Caco-2 (cell line): ENCODE measurements at places on chromosomes 13 and 19.

DNA sequence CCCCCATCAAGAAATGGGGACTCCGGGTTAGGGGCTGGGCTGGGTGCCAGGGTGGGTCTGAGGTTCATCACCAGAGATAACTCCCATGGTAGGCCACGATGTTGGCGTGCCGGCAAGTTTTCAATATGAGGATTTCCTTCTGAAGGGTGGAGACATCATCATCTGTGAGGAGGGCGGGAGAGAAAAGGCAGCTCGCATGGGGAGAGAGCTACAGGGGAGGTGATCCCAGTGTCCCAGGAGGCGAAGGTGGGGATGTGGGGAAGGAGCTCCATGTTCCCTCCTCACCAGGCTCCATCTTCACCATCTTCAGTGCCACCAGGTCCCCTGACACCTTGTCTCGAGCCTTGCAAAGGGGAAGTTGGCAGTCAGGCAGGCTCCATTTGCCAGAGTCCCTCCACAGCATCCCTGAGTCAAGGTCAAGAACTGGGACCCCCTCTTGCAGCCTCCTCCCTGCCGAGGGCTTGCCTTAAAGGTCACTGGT lies 430 bp downstream of the MAP4K1 start:
- no peak for DNase-seq

DNA sequence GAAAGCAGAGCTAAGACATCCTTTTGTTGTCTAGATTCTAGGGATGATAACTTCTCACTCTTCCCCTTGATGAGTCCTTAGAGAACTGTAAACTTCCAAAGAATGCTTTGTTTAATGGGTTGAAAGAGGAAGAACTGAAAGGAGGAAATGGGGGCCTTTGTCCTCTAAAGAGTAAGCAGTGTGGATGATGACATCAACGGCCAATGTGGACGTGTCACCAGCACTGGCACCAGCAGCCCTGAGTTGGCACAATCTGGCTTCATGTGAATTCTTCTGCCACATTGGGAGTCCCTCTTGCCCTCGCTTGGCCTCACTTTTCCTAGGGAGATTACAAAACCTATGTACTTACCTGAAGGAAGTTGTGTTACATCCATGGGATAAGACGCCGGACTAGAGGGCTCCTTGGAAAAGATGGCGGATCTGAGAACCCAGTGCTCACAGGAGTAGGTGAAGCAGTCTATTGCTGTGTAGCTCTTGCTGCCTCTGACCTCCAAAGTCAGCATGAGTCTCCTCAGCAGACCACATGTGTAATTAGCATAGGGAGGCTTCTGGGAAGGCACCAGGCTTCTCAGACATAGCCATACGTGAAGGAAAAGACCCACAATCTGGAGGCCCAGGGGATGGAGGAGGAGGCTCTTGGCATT lies 62.8 kb downstream of the RGCC start:
- no peak for DNase-seq

DNA sequence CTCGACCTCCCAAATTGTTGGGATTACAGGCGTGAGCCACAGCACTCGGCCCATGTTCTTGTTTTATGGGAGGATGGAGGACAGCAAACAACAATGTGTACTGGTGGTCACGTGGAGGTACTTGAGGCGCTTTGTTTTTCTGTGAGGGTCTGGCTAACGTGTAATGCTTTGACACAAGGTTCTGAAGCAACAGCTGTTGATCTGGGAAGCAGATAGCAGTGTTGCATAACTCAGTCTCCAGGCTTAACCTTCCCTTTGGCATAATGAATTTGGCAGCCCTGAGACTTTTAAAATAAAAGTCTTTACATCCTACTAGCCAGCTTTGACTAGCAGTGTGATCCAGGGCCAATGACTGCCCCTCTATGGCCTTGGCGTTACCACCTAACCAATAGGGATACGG lies 6.9 kb upstream of the ZNF580 start:
- DNase-seq: no peak

- DNase-seq: no peak
These were observed 8.8 kb upstream of the TNFSF9 start for GRCh38 chr19:6521718-6522646.

GRCh38 chr13:48873081-48873480 lies 102.6 kb upstream of the FNDC3A start:
- DNase-seq: no peak

DNA sequence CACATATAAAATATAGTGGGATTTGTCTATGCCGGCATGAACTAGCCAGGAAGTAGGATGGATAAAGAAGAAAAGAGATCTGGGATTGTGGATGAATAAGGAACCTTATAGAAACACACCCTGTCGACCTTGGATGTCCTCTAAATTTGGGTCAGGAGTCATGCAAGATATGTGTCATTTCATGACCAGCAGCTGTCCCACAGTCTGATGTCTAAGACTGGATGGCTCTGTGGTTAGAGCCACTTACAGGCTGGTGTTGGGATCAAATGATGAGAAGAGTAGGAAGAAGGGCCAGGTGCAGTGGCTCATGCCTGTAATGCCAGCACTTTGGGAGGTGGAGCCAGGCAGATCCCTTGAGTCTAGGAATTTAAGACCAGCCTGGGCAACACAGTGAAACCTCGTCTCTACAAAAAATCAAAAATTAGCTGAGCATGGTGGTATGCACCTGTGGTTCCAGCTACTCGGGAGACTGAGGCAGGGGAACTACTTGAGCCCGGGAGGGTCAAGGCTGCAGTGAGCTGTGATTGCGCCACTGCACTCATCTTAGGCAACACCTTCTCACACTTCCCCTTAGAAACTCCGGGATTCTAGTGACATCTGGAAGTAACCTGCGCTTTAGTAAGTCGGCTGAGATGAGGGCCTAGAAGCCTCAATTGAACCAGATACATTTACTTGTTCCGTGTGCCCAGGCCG lies 30.8 kb downstream of the TMED1 start:
- no peak for DNase-seq

GRCh38 chr13:42970824-42971690 lies 21.0 kb downstream of the EPSTI1 start:
- peak; percentile 70 for DNase-seq

DNA sequence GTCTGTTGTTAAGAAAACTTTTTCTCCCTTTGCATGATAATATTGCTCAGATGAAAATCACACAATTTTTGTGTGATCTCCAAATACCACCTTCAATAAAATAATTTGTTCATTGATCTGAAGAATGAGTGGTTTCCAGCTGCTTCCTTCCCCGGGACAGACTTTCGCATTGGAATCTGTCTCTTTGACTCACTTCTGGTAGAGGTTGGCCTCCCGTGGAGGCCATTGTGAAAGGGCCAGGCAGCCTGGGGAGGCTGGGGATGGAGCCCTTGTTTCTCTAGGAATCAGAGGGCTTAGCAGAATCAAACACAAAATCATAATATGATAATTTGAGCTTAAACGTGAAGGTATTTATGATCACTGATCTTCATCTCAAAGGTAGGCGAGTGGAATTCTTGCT lies 135.0 kb upstream of the ZNF536 start:
- no peak for DNase-seq

DNA sequence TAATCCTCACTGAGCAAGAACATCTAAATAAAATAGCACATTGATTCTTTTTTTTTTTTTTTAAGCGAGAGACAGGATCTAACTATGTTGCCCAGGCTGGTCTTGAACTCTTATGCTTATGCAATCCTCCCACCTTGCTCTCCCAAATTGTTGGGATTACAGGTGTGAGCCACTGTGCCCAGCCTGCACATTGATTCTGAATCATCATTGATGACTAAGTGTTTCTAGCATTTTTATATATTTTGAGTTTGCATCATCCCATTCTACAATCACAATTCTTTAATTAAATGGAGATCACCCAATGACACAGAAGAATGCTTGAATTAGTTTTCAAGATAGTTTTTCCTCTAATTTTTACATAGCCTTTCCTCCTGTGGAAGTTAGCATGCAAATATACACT lies 354.1 kb downstream of the KLF5 start:
- DNase-seq: no peak

DNA sequence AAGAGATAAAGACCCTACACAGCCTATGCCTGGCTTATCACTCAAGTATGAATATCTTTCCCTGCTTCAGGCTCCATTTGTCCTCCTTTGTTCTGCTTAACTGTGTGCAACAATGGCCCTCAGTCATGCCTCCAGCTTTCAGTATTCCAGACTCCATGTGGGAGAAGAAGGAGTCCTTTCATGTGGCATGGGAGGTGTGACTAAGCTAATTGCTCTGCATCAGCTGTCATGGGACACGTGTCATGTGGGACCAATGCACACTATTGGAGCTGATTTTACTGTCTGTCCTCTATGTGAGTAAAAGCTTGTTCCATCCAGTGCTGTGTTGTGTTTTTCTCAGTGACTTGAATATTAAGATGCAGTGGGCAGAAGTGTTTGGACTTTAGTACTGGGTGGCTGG lies 1198.3 kb downstream of the OLFM4 start:
- no peak for DNase-seq

DNA sequence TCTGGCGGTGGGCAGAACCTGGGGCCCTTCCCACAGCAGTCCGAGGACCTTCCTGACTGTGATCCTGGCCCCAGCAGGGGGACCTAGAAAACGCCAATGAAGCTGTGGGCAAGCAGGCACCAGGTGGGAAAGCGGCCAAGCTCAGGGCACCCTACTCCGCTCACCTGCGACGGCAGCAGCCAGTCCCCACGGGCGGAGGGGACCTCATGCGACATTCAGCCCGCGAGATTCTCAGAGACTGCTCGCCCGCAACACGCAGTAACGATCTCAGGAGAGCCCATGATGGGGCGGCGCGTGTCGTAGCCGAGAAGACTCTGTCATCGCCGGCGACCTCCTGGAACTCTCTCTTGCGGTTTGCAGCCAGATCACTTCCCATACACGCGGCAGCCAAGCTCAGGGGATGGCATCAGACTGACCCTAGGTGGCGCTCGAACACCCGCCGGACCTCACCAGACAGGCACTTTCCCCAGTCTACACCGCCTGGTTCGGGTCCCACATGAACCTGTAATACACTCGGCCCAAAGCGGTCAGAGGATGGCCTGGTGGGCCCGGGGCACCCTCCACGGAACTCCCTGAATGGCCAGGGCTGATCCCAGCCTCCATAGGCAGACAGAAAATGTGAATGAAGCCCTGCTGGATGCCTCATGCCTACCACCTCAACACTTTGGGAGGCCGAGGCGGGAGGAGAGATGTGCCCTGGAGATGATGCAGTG lies 26.5 kb downstream of the MAN2B1 start:
- peak; percentile 66 for DNase-seq

GRCh38 chr19:46861691-46862502 lies 1.1 kb downstream of the ARHGAP35 start:
- DNase-seq: no peak

GRCh38 chr19:55116232-55116858 lies 1.1 kb downstream of the PPP1R12C start:
- DNase-seq: peak; percentile 35
